ENCODE measurements at places on chromosomes 7 and 10.

GRCh38 chr10:97327348-97328294 lies 6.9 kb downstream of the FRAT2 start:
- no peak for DNase-seq

DNA sequence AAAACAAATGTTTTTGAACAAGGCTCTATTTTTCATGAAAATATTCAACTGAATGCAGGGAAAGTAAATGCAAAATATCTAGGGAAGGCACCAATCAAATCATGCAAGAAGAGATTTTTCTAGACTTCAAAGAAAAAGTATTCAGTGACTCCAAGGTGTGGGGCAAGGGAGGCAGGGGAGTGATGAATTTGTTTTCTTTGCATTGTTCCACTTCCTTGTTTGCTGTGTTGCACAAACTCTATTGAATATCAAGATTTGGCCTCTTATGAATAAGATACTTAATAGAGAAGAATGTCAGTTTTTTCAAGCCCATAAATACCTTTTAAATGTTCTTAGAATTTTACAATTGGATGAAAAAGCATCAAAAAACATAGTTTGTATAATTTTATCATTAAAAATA lies 26.4 kb downstream of the STEAP1 start:
- no peak for DNase-seq

DNA sequence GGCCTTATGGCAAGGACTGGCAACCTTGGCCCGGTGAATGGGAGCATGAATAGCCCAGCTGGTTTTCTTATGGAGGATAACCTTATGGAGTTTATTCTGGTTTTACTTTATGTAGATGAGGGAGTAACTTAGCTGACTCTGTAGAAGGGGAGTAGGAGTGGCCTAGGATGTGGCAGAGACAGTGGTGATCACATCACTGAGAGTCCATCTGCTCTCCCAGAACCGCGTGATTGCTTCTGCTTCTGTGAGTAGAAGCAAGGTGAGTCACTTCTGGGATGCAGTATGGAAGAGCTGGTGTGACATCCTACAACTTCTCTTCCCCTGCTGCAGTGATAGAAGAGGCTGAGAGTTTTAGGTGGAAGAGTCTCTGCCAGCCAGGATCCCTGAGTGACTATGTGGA lies 129.2 kb downstream of the RPS24 start:
- DNase-seq = no peak

- DNase-seq = no peak
Observed at GRCh38 chr10:11894381-11895107, 71.4 kb downstream of the PROSER2 start.

DNA sequence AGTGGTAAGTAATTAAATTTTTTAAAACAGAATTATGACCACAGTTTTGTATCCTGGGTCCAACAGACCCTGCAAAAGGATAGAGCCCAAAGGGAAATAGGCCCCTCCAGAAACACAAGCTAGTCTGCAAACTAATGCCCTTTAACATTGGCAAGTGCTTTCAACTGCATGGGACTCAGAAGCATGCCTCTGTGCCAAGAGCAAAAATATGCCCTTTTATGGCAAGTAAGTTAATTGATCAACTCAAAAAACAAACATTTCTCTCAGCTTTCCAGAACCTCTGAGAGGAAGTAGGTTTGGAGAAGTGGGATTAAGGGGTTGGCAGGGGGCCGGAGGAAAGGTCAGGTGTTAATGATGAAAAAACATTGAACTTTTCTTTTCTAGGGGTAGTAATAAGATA lies 186.6 kb upstream of the PRSS1 start:
- no peak for DNase-seq

DNA sequence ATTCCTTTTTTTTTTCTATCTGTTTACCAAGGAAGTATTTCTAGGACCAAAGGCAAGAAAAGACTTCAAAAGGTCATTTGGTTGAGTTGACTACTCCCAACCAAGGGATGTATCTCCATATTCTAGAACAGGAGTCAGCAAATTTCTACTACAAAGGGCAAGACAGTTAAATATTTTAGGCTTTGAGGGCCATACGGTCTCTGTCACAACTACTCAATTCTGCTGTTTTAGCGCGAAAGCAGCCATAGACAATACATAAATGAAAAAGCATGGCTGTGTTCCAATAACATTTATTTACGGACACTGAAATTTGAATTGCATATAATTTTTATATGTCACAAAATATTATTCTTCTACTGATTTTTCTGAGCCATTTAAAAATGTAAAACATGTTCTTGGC lies 8.5 kb upstream of the ARID5B start:
- no peak for DNase-seq

- no peak for DNase-seq
Observed at GRCh38 chr10:12980713-12981306, 20.7 kb downstream of the CCDC3 start.

GRCh38 chr7:22251281-22251680 lies 105.7 kb downstream of the RAPGEF5 start:
- no peak for DNase-seq

GRCh38 chr7:155710530-155710929 lies 66.1 kb downstream of the RBM33 start:
- DNase-seq = no peak

DNA sequence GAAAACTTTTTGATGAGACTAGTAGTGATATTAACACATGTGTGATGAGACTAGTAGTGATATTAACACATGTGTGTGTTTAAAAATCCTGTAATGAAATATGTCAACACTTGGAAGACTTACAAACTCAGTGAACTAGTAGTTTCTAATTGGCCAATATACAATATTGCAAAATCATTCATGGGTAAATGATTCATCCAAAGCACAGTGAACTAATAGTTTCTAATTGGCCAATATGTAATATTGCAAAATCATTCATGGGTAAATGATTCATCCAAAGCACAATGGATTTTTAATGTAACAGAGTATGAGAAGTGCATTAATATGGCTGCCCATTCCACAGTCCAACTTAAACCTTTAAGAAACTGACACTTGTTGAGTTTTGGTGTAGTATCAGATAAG lies 77.8 kb downstream of the ATAD1 start:
- no peak for DNase-seq

DNA sequence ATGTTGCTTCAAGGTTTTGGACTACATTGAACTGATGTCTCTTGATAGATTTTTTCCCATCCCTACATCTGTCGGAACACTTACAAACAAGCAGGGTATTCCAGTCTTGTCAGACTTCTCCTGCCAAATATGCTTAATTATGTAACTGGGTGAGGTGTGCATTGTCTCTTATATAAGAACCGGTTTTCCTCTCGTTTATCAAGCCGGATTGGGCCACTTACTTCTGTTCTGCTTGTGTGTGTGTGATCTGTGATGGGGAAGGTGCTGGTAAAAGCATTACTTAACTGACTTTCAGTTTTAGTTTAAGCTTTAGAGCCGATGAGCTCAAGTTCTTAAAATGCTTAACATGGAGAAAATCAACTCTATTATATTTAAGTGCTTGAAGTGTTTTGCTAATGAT lies 57.9 kb downstream of the OTUD1 start:
- DNase-seq = no peak

GRCh38 chr10:102598243-102598642 lies 46.0 kb upstream of the TRIM8 start:
- DNase-seq = no peak

All from left cardiac atrium (tissue), 4 donors.